ENCODE measurements at places on chromosomes 12 and 14.

DNA sequence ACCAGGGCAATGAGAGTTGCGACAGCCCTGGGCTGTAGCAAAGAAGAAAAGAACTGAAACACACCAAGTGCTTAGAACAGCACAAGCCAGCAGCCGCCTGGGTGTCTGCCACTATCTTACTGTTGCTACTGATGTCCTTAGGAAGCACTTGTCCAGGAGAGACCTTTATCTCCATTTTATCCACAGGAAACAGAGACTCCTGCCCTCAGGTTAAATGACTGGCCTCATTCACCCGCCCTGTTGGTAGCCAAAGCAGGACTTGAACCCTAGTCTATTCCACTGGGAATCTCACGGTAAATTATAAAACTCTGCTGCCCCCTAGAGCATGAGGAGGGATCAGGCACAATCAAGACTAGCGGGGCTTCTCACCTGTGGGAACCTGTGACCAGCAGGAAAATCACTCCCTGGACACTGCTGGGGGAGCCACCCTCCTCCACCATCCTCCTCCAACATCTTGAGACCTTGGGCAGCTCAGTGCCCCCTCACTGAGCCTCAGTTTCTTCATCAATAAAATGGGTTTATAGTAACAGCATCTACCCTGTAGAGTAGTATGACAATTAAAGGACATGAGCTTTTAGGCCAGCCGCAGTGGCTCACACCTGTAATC lies 20.5 kb upstream of the TESC start:
- peak; percentile 51 for DNase-seq

DNA sequence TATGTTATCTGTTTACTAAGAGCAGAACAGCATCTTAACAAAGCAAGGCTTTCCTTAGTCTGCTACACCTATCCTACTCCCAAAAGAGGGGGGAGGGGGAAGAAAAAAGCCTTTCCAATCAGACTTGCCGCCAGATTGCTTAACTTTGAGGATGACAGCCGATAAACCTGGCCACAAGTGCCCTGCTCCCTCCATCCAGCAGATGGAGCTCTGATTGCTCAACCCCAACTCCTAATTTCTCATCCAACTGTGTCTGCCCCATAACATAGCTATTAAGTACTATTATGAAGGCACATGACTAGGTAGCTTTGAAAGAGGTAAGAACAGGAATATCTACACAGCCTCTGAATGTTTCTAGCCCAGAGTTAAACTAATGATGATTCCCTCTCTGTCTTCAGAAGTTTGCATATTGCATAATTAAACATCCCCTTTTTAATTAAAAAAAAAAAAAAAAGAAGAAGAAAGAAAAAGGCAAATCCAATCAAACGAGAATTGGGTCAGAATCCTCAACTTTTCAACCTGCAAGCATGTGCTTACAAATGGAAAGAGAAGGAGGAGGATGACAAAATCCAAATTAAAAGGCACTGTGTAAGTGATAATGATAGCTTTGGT lies 247.4 kb downstream of the GALC start:
- no peak for DNase-seq

DNA sequence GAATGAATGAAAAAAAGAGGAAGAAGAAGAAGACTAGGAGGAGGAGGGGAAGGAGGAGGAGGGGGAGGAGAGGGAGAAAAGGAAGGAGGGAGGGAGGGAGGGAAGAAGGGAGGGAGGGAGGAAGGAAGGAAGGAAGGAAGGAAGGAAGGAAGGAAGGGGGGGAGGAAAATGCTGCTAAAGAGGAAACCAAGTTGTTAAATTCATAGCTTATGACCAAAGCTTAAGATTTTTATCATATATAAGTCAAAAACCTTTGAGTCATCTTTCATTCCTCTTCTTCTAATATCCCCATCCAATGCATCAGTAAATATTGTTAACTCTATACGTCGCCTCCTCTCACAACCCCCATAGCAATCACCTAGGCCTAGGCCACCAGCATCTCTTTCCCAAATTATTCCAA lies 117.3 kb downstream of the SLC2A13 start:
- no peak for DNase-seq

DNA sequence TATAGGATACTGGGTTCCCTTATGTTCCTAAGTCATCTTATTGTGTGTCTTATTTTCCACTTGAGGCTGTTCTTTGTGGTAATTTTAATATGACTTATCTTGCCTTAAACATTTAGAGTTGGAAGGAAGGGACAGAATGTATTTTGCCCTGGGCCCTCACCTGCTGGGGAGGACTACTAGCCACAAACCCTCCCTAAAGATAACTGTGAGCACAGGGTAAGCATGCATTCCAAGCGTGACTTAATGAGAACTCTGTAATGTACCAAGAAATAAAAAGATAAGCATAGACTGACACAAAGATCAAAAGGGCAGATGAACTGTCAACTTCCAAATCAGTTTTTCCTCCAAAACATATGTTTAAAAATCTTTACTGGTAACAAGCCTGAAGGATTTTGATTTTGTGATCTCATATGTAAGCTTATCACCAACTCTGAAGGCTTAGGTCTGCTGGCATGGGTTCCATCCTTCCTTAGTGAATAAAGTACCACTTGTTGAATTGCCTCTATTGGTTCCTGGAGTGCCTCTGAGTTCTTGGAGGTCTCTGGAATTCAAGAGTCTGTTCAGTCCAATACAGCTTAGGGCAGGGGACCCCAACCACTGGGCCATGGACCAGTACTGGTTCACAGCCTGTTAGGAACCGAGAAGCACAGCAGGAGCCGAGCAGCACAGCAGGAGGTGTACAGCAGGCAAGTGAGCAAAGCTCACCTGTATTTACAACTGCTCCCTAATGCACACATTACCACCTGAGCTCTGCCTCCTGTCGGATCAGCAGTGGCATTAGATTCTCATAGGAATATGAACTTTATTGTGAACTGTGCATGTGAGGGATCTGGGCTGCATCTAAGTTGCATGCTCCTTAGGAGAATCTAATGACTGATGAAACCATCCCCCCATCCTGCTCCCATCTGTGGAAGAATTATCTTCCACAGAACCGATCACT lies 29.8 kb upstream of the NFYB start:
- no peak for DNase-seq

- peak; percentile 45 for DNase-seq
Measured at GRCh38 chr12:22164139-22164538, 118.1 kb downstream of the CMAS start.

DNA sequence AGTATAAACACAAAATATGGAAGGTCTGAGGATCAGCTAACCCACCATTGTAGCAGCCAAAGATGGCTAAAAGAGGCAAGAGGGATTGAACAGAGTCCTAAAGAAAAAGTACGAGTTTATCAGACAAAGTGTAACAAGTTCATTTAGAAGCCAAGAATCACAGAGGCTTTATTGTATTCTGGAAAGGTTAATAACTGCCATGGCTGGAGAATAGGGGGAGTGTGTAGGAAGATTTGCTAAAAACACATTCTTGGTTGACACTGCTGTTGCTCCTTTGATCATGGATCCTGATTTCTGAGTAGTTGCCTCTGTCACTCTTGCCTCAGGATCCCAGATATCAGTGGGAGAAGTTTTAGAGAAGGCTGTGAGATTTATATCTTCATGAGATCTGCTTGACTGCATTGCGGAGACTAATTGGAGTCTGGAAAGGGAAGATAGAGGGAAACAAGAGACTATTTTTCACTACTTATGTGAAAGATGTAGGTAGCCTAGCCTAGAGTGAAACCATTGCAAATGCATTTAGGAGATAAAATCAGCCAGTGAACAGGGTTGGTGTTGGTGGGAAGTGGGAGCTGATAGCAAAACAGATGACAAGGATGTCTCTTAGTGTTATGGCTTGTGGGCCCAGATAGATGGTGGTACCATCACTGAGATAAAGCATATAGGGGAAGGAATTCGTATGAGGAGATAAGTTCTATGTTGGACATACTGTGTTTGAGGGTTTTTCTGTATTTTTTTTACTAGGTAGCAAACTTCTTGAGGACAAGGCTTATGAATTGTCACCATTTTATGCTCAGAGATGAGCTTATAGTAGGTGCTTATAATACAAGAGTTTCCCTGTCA lies 402.9 kb upstream of the PDE3A start:
- DNase-seq, result no peak

DNA sequence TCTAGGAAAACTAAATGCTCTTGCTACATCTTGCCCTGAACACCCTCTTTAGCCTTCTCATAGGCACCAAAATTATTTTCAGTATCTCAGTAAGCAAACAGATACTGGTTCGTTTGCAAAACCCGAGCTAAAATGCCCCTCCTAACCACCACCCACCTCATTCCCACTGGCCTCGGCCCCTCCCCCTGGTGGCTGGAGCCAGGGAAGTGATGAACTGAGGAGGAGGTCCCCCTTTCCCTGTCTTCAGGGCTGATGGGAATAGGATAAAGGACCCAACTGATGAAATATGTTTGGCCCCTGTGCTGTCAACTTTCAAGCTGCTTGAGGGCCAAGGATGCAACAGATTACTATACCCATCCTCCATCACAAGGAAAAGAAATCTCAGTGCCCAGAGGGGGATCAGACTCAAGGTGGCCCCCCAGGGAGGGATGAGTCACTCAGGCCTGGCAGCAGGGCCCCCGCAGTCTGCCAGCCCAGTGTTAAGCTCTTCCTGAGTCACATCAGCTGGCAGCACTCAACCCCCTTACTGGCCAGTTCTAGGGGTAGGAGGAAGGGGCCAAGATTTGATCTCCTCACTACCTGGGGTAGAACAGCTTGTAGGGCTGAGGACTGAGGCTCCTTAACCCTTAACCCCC lies 1.7 kb downstream of the ANKRD52 start:
- no peak for DNase-seq

GRCh38 chr12:80576641-80577418 lies 130.6 kb upstream of the MYF6 start:
- no peak for DNase-seq

DNA sequence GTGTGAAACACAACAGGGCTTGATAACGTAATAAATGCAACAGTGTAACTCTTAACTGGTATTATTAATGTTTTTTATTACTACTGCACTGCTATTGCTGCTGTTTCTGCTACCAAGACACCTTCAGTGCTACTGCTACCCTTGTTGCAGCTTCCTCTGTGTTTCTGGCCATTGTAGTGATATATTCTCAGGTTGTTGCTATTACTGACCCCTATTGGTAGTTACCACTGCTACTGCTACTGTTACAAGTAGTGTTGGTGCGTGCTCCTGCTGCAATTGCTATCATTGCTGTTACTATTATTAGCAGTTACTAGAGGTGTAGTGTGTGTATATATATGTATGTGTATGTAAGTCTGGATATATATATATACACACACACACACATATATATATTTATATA lies 87.2 kb upstream of the PTPRB start:
- no peak for DNase-seq

GRCh38 chr12:32496946-32497345 lies 97.6 kb downstream of the FGD4 start:
- DNase-seq, result no peak

DNA sequence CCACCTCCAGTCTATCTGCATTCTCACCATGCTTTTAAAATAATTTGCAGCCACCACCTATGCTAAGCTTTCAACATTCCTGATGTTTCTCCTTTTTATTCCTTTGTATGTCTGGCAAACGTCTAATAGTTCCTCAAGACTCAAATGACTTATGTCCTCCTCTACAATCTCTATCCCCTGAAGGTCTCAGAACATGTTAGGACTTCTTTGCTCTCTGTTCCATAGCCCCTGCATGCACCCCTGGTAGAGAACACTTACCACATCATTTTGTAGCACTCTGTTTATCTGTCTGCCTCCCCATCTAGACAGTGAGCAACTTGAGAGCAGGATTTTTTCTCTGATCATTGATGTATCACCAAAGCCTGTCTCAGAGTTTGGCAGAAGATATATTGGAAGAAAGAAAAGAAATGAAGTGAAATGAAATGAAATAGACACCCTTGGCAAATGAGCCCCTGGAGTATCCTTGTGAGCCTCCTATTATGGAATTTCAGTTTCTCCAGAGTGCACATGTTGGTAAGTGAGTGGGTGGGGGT lies 1231.2 kb upstream of the FLRT2 start:
- no peak for DNase-seq

- DNase-seq, result no peak
Measured at GRCh38 chr12:126033751-126034150, 968.5 kb downstream of the AACS start.

DNA sequence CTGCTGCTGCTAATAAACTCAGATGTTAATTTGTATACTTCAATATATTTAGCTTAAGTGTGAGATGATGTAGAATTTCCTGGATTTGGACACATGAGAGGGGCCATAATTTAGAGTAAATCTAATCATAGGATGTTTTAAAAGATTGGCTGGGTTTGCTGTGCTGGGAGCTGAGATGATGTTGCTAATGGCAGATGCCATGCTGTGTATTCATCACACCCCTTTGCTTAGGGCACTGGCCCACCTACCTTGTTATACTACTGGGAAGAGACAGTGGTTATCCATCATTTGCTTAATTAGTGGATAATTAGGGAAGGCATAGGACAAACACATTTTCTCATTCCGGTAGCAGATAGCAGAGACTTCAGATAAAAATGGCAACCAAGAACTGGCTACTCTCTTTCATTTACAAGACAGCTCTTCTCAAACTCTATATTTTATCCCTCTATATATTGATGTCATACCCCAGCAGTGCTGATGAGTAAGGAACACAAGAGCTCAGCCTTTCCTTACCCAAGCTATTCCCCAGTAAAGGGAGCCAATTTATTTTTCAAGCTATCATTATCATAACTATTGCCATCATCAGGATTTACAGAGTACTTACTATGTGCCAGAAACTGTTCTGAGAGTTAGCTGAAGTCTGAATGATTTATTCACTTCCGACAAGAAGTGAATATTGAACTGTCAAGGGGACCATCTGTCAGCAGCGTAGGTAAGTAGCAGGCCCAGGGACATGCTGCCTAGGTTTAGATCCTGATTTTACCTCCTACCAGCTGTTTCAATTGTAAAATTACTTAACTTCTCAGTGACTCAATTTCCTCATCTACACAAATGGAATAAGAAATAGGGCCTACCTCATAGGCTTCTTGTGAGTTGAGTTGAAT lies 204.6 kb upstream of the FLRT2 start:
- no peak for DNase-seq

- no peak for DNase-seq
Measured at GRCh38 chr12:49109641-49110463, 795 bp downstream of the LMBR1L start.
